ENCODE measurements at places on chromosomes 1 and 21.

DNA sequence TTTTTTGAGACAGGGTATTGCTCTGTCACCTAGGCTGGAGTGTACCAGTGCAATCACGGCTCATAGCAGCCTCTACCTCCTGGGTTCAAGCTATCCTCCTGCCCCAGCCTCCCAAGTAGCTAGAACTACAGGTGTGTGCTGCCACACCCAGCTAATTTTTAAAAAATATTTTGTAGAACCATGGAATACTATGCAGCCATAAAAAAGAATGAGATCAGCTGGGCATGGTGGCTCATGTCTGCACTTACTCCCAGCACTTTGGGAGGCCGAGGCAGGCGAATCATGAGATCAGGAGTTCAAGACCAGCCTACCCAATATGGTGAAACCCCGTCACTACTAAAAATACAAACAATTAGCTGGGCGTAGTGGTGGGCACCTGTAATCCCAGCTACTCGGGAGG lies 29.9 kb upstream of the CTPS1 start:
- DNase-seq: no peak

DNA sequence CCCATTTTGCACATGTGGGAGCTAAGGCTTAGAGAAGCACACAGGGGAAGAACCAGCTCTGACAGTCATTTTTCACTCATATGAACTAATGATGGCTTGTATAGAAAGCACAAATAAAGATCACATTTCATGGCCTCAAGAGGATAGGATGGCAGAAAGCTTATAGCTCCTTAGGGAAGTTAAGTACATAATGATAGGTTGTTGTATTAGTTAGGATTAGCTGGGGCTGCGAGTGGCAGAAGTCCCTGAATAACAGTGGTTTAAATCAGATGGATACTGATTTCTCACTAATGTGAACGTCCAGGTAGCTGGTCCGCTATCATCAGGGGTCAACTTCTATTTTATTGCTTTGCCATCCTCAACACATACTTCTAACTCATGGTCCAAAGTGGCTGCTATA lies 284.0 kb downstream of the RPS6KC1 start:
- DNase-seq: no peak

- no peak for DNase-seq
These were observed 3.3 kb upstream of the C2CD2 start for GRCh38 chr21:41956926-41957729.

GRCh38 chr1:154584267-154584994 lies 16.9 kb downstream of the CHRNB2 start:
- DNase-seq: no peak

GRCh38 chr1:112253366-112253765 lies 142.6 kb upstream of the CTTNBP2NL start:
- no peak for DNase-seq

DNA sequence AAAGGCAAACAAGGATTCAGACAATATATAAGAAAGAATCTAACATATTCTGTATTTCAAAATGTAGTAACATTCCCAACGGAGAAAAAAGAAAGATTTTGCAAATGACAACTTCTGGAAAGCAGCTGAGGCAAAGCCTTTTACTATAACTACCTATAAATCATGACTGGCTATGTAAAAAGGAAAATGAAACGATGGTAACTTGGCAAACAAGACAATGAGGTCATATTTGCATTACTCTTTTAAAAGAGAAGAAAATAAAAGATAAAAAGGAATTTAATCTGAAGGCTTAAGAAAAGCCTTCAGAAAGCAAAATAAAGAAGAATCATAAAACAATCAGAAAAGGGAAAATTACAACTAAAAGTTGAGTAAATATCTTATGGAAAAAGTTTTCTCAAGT lies 25.1 kb upstream of the ASPM start:
- peak; percentile 21 for DNase-seq

GRCh38 chr1:85024736-85025135 lies 23.6 kb downstream of the MCOLN3 start:
- DNase-seq: no peak

DNA sequence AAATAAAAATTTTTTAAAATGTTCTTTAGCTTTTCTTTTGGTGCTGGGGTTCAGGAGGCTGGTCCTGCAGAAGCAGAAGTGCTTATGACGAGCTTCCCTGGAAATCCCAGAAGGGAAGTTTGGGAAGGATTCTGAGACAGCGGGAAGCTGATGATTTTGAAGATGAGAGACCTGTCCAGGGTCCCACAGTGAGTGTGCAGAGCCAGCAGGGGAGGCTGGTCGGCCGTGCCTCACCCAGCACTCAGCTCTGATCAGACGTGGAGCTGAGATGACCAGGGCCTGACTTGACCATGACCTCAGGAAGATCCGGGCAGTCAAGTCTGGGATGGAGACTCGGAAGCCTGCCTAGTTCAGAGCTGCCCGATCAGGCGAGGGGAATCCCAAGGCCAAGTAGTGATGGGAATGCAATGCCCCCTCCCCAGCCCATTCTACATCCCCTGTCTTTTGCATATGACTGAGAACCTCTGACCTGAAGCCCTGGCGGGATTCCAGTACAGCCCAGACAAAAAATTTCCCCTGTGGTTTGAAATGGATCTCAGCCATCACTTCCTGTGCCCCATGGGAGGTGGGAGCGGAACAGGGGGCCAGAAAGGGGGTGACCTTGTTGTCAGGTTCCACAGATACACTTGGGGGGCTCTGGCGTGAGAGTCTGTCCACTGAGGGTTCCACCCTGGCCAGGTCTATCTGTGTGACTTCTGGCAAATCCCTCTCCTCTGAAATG lies 96.8 kb upstream of the RUNX3 start:
- no peak for DNase-seq

- no peak for DNase-seq
These were observed 56.3 kb downstream of the USH2A start for GRCh38 chr1:216366979-216367378.

GRCh38 chr1:235918465-235918864 lies 51.8 kb upstream of the LYST start:
- no peak for DNase-seq

All from stromal cell of bone marrow (primary cell).